Stimulated activated CD8-positive, alpha-beta memory T cell treated with anti-CD3 and anti-CD28 coated beads, Interleukin-15, amount 100 ng/mL, for 24 hours (primary cell): ENCODE measurements at places on chromosomes 1 and 21.

GRCh38 chr21:42698733-42699132, 45.3 kb downstream of the PDE9A start:
- no peak for DNase-seq

DNA sequence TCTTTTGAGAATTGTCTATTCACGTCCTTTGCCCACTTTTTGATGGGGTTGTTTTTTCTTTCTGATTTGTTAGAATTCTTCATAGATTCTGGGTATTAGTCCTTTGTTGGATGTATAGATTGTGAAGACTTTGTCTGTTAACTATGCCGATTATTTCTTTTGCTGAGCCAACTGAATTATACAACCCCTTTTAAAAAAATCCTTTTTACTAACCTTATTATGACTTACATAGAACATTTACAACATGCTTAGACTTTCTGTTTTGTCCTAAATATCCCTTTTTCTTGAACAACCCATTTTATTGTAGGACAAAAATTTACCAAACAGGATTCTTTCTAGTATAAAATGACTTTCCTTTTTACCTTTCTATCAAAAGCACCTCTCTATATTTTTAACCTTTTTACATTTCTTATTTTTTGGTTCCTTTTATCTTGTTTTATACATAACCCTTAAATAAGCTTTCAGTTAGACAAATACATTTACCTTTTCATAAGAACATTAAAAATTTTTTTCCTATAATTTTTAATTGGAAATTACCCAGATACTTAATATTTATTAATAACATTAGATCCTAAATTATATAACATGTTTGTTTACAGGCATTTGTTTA, 70.4 kb upstream of the TTLL7 start:
- no peak for DNase-seq

- DNase-seq: no peak
These were observed 89.2 kb downstream of the TRIM11 start for GRCh38 chr1:228317411-228317828.

DNA sequence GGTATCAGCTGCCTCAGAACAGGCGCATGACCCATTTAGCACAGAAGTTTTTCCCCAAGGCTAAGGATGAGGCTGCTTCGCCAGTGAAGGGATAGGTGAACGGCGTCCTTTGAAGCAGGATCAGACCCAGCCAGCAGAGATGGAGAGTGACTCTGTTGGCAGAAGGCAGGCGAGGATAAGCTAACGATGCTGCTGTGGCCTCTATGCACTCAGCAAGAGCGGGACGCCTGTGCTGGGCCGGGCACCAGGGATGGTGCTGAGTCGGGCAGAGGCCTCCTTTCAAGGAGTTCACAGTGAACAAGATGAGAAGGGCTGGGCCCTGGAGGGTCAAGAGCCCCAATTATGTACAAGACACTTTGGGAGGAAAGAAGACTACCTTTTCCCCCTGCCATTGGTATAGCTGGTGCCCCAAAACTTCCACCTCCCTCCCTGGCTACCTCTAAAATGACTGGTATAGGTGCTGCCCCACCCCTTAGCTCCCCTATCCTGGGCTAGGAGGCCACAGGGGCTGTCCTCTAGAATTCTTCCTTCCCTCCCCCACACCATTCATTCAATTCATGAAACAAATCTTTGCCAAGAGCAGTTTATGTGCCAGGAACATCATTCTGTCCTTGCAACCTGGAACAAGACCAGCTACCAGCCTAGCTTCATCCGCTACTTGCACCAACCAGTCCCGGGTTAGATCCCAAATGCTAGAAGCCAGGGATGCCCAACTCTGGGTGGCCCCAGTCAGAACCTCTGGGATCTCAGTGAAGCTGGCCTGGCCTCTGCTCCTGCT, 7.5 kb downstream of the XKR8 start:
- no peak for DNase-seq

- DNase-seq: no peak
These were observed 13.4 kb downstream of the RIT1 start for GRCh38 chr1:155897746-155898145.

DNA sequence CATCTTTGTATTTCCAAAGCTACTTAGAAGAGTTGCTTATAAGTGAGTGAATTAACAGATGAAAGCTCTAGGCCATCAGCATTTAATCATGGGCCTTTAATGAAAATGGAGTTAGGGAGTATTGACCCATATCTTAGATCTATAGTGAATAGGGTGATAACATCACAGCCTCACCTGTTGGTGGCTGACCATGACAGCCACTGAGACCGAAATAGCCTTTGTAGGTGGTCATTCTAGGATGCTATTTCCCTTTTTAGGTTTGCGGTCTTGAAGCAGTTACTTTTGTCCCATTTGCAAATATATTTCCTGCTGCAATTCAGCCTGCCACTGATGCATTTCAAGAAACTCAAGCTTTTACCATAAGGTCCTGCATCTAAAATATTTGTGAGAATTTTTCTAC, 410.1 kb upstream of the LYPLAL1 start:
- no peak for DNase-seq

DNA sequence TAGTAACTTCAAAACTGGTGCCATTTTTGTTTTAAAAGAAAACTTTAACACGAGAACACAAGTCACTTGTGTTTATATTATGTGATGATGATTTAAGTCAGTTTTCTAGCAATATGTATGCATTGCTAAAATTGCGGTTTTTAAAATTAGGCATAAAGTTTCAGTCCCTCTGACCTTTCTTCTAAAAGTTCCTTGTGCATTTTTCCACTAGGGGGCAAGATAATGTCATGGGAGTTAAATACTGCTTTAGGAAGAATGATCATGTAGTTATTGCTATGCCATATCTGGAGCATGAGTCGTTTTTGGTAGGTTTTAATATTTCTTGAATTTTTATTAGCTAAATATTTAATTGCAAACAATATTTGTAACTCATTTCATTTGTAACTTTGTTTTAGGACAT, 10.7 kb downstream of the CDC7 start:
- no peak for DNase-seq

DNA sequence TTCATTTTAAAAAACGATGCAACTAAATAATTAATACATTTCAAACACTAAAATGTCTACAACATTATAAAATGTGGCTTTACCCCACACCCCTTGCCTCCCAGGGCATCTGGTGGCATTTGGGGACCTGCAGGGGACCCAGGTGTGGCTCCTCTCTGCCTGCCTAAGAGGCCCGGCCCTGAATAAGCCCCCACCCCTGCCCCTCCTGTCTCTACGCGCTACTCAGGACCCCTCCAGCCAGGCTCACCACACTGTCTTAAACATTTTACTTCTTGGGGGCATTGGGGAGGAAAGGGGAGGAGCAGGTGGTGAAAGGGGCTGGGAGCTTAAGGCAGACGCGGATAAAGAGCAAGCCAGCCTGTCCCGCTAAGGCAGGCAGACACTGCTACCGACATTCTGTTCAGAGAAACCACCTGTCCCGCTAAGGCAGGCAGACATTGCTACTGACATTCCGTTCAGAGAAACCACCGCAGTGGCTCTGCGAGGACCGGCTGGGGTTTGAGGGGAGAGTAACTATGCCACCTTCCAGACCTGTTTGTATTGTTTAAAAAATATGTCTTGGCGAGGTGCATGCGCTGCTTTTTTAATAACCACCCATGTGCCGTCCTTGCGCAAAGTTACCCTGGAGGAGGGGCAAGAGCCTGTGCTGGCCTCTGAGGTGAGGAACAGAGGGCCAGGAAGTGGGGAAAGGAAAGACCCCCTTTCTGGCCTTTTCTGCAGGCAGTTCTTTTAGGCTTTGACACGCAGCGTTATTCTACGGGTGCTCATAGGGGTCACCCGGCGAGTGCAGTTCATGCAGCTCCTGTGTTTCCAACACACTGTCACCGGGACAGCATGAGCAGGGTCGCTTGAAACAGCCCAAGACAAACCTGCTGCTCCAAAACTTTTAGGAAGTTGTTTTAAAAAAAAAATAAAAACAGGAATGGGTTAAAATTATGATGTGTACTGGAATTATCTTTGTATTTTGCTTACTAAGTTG, 51.3 kb upstream of the RIPK4 start:
- DNase-seq: no peak

DNA sequence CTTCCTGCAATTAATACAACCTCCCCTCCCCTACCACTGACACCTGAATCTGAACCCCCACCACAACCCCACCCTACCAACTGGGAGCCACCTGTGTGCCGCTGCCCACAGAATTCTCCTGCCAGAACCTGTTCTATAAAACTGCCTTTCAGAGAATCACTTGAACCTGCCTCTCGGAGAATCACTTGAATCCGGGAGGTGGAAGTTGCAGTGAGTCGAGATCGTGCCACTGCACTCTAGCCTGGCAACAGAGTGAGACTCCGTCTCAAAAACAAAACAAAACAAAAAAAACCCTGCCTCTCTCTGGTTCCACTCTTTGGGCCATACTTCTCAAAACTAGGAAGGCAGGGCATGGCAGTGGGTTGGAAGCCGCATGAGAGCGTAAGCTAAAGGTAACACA, 5.7 kb downstream of the URB1 start:
- no peak for DNase-seq

DNA sequence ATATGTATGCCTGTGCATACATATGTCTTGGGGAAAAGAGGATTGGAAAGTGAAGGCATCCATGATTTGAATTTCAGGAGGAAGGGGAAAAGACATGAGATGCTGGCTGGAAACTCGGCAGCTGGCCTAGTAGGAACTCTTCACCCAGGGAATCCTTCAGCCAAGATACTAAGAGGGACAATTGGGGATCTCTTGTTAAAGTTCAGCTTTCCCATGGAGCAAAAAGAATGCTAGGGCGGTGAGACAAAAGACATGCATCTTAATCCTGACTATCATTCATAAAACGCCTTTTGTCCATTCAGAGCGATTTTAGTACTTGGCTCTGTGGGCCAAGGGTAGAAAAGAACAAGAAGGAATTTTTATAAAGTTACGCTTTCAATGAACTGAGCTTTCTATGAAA, 20.5 kb downstream of the PDPN start:
- no peak for DNase-seq

GRCh38 chr21:17393413-17393812, 119.4 kb upstream of the CXADR start:
- DNase-seq: no peak
